ENCODE measurements at places on chromosomes 1 and 21.

DNA sequence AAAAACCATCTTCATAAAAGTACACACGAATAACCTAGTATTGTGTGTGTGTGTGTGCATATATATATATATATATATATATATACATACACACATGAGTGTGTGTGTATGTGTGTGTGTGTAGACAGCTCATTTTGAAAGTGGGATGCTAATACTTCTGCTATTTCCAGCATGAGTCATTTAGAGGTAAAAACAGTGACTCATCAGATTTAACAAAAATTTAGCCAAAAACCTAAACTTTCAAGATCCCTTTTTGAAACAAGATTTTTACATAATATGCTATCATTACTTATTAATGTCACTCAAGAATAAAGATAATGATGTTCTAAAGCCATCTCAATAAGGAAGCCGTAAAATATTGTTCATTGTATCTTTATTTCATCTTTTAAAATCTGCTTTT is 35.6 kb upstream of the ADGRL4 start:
- peak; percentile 20 for DNase-seq

DNA sequence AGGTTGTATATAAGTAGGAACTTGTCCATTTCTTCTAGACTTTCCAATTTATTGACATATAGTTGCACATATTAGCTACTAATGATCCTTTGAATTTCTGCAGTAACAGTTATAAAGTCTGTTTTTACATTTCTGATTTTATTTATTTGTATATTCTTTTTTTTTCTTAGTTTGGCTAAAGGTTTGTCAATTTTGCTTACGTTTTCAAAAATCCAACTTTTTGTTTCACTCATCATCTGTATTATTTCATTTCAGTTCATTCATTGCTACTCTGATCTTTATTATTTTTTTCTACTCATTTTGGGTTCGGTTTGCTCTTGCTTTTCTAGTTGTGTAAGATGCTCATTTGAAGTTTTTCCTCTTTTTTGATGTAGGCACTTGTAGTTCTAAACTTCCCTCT is 97.9 kb downstream of the RPS6KC1 start:
- DNase-seq, result no peak

- DNase-seq, result no peak
Observed at GRCh38 chr1:160666079-160666442, 19.2 kb upstream of the SLAMF1 start.

- DNase-seq, result no peak
Observed at GRCh38 chr1:180167721-180168467, 13.2 kb downstream of the QSOX1 start.

DNA sequence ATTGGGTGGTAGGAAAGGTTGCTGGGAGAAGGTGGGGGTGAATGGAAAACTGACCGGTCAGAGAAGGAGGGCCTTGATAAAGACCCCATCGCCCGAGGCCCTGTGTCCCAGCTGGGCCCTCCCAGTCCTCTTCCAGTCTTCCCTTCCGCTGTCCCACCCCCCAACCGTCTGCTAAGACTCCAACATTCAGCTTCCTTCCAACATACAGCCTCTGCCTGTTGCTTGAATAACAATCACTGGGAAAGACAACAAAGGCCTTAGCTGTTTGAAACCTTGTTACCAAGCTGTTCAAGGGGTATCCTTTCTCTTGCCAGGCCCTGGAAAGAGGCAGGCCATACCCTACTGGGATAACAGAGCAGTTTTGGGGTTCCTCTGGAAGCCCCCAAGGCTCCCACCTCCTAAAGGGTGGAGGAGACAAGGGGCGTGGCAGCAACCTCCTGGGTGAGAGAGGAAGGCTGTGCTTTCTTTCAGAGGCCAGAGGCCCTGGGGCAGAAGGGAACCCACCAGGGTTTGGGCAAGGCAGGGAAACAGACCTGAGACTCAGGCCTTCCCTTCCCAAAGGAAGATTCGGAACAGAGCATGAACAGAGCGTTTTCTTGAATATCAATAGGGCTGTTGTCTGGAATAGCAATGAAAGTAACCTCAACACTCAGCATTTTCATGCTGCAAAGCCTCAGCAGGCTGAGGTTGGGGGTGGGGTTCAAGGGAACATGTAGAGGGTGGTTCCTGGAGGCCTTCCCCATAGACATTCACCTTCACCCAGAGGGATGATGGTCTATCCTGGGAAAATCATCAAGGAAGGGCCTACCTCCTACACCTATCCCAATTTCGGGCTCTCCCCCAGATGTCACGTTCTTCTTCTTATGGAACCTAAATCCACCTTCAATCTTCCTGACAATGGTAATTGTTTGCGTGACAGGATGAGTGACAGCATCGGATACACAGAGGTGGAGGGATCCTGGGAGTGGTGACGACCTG is 4.1 kb downstream of the ETNK2 start:
- no peak for DNase-seq

- peak; percentile 26 for DNase-seq
Observed at GRCh38 chr1:114234408-114235124, 80.9 kb upstream of the SYT6 start.

GRCh38 chr1:53349369-53349835 is 21.5 kb upstream of the LRP8 start:
- DNase-seq, result no peak

DNA sequence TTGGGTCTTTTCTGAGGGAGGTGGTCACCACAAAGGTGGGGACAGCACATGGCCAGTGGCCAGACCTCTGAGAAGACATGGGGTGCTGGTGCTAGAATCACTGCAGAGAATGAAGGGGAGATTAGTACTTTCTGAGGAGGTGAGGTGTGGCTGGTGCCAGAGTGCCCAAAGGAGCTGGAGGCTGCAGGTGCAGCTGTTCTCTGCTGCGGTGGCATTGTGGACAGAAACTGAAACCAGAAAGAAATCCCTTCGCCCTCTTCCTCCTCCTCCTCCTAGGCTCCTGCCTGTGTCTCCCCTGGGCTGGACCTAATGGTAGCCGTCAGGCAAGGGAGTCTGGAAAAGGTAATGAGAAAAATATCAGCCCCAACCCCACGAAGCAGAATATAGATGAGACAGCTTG is 261.7 kb downstream of the TM2D1 start:
- no peak for DNase-seq

GRCh38 chr1:110393691-110394492 is 3.1 kb upstream of the SLC16A4 start:
- DNase-seq, result no peak

DNA sequence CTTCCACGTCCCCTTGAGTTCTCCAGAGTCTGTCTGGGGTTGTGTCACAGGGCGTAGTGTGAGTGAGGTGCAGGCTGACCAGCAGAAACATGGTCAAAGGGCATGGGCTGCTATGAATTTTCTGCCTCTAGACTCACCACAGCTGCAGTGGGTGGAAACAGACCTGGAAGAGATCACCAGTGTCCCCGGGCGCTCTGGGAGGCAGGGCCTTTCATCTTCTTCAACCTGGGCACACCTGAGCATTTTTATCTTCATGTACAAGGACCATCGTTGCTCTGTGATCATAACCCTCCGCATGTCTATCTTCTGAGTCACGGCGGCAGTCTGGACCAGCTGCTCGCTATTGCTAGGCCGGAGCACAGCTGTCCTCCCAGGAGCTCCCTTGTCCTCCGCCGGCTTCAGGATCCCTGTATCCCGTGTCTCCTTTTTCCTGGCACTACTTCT is 29.6 kb downstream of the DEGS1 start:
- DNase-seq, result no peak

GRCh38 chr1:232302376-232303221 is 327.3 kb downstream of the SIPA1L2 start:
- no peak for DNase-seq

DNA sequence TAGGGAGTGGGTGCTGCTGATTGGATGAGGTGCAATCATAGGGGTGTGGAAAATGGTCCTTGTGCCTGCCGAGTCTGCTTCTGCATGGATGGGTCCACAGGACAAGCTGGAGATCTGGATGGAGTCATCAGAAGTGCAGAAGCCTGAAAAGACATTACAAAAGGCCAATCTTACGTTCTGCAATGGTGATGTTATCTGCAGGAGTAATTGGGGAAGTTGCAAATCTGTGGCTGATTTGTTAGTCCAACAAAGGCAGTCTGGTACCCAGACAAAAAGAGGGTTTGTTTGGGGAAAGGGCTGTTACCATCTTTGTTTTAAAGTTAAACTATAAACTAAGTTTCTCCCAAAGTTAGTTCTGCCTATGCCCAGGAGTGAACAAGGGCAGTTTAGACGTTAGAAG is 166.5 kb downstream of the PGBD5 start:
- no peak for DNase-seq

GRCh38 chr1:165369255-165369848 is 12.8 kb upstream of the LMX1A start:
- peak; percentile 64 for DNase-seq

DNA sequence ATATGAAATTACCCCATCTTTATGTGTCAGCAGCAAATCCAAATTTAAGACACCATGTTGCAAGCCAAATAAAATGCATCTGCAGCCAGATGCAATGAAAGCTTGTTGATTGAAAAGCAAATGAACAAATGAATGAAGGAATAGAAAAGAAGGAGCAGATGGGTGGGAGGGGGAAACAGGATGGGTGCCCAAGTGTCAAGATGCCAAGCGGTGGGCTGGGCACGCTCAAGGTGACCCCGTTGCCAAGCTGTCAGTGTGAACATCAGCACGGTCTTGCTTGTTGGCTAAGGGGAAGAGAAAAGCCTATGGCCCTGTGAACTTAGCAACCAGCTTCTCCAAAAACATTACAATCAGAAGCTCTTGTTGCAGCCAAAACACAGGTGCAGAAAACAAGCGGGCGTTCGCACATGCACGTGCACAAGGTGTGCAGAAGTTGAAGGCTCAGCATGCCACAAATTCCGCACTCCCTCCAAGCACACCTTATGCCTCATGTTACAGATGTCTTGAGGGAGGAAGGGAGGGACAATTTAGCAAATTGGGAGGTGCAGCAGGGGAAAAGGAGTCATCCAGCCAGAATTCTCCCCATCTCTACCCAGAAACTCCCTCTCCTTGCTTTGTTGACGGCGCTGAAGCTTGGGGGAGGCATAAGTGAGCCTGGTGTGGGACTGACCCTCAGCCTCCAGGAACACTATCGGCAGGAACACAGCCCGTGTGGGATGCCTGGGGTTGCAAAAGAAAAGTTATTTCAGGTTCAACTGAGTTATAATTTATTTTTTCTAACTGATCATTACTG is 62.4 kb downstream of the HIVEP3 start:
- no peak for DNase-seq

DNA sequence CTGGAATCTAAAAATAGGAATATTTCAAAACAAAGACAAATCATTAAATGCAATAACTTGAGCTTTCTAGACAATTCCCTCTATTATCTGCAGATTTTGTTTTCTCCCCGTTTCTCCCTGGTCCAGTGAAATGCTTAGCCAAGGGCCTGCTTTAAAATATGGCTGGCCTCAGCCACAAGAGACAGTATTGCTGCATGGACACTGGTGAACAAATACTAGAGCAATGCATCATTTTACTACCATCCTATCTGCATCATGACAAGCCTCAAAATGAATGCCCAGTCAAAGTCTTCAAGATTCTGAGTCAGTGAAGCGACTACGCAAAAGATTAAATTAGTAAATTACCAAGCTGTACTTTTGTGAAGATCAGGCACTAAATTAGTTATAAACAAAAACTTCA is 80.5 kb downstream of the ENAH start:
- DNase-seq, result no peak

DNA sequence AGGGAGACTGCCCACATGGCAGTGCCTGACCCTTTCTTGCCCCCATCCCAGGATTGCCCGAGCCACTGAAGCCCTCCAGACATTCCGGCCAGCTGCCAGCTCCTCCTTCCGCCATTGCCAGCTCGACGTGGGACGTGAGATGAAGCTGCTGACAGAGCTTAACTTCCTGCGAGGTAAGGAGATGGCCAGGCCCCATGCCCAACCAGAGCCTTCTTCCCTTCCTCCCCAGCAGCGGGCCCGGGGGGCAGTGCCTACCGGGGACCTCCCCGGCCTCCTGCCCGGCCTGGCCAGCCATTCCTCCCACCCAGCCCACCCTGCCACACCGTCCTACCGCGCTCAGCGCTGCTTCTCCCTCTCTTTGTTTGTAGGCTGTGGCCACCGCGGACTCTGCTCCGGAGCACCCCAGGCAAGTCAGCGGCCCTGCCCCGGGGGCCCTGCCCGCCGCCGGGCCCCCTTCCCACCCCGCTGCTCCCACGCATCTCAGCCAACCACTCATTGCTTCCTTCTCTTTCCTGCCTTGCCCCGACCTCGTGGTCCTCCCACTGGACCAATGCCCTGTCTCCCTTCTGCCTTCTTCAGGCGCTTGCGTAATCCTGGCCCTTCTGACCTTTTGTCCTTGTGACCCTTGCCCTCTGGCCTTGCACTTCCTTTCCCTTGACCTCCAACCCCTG is 4.9 kb downstream of the TRIM46 start:
- no peak for DNase-seq

DNA sequence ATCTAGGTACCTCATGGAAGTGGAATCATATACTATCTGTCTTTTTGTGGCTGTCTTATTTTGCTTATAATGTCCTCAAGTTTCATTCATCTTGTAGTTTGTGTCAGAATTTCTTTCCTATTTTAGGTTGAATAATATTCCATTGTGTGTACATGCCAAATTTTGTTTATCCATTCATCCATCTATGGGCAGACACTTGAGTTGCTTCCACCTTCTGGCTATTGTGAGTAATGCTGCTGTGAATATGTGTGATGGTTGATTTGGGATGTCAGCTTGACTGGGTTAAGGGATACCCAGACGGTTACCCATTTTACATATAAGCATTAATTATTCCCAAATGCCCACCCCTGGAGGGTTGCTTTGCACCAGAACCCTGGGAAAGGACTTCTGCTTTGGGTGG is 477.5 kb downstream of the PTPRU start:
- no peak for DNase-seq

GRCh38 chr1:178344513-178345091 is 152.2 kb downstream of the CLEC20A start:
- peak; percentile 15 for DNase-seq

Measured in GM10248 (cell line).